ENCODE measurements at places on chromosomes 5 and 9.

- DNase-seq, result no peak
Measured at GRCh38 chr5:53782620-53783019, 222.2 kb downstream of the NDUFS4 start.

DNA sequence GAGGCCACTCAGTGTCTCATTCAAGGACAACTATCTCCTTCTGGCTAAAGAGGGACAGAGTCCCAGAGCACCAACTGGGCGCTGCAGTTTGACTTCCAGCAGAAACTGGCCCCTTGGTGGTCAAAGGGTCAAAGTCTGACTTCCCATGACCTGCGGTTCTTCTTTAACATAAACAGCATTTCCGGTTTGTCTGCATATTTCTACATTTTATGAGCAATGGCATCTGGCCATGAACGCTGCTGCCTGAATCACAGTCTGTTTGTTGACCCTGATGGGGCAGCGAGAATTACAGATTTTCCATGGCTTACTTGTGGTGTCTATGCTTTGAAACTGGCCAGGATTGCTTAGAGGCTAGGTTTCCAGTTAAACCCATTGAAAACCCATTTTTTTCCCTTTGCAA, 1.3 kb downstream of the TNFSF15 start:
- peak; percentile 63 for DNase-seq

DNA sequence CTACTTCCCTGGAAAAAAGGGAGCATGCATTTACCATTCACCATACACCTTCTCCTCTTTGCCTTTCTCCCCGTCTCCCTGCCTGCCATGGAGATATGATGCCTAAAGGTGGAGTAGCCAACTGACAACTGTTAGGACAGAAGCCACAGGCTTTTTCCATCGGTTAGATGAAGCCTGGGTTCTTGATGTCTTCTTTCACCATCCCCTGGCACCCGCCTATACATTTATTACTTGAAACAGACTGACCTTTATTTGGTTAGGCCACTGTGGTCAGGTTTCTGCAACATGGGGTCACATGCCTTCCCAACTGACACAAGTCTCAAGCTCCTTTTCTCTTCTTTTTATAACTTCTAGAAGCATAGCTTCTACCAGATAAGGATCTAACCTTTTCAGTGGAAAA, 7.1 kb downstream of the LCP2 start:
- DNase-seq, result no peak

DNA sequence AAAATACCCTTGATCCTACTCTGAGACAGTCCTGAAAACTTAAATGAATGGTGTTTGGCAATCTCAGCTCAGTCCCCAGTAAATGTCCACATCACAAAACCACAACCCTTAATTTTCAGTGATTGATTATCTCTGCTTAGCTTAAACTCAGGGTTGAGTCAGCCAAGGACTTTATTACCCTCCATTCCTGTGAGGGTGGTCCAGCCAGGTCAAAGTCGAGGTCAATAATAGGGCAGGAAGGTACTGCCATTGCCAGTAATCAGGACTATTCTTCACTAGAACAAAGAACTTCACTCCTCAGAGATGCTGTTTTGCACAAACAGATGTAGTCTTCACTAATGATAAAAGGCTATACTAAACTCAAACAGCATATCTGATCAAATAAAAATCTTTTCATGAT, 499.4 kb downstream of the ISL1 start:
- DNase-seq, result no peak

GRCh38 chr5:155598552-155598951, 585.0 kb downstream of the KIF4B start:
- DNase-seq, result no peak

DNA sequence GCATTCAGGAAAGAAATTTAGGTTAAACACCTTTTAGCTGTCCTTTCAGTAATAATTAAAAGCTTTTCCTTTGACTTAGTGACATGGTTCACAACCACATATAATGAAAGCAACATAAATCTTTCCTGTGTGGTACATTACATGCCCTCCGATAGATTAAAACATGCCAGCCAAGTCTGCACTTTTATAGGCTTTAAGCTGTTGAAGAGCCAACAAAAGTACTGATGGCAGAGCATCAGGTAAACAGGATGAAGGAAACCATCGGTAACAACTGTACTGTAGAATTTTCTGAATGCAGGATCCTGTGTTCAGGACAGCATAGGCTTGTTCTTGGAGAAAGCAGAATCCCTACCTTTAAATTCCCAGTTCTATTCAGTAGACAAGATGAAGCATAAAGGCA, 226.6 kb downstream of the MLLT3 start:
- no peak for DNase-seq

DNA sequence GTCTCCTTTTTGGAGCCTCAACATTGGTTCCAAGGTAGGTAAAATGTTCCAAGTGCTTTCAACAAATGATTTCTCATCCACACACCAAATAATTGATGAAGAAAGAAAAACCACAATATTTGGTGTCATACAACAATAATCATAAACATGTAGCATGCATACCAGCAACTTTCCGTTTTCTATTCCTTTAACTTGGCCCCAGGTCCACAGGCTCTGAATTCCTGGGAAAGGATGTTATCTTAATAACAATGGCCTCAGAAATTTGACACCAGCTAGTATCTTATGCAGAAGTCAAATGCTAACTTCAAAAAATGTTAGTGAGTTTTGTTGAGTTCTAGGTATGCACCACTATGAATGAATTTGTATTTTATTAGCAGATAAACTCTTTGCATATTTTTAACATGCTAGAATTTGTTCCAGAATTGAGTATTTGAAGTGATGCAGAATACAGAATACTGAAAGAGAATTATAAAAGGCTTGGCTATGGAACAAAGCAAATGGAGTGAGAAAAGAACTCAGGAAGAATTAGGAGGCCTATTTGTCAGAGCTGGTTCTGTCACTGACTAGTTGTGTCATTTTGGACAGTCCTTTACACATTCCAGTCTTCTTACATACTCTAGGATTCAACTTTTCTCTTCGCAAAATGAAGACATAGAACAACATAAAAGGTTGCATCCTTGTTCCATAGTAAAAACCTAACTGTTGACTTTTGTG, 435.3 kb upstream of the TNC start:
- no peak for DNase-seq

DNA sequence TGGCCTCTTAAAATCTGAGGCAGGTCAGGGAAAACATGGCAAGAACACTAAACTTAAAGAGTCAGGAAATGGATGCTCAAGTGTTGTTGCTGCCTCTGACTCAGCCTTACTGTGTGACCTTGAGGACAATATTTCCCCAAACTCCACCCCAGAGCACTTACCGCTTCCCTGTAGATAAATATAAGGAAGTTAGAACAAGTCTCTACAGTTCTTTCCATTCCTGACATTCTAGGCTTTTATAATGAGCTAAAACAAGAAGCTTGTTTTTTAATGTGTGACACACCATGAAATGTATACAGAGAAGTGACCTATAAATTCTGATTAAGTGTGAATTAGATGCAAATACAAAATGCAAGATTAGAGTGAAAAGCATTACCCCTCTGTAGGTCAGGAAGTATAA, 129.3 kb downstream of the GRIA1 start:
- DNase-seq, result no peak

DNA sequence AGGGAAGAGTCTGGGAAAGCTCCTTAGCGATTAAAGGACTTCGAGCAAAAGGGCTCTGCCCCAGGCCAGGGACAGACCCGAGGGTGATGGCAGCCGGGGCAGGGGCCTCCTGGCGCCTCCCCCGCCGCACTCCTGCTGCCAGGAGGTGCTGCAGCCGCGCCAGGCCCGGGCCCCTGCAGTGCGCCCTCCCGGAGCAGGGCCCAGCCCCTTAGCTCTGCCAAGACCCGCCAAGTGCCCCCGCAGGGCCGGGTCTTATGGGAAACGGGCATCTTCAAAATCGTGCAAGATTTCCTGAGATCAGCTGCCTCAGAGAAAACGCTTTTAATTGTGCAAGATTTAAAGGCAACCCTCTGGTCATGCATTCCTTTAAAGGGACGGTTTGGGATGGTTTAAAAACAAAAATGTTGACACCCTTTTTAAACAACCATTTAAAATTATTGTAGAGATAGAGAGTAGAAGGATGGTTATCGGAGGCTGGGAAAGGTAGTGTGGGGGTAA, 52.4 kb downstream of the CDC14B start:
- DNase-seq, result no peak

Data from left hindlimb (tissue), 1 donor.